Activated CD4-positive, alpha-beta T cell treated with anti-CD3 and anti-CD28 coated beads for 1 hour (primary cell): ENCODE measurements at places on chromosomes 12 and 14.

- no peak for DNase-seq
These were observed 313.2 kb upstream of the DIO3 start for GRCh38 chr14:101247842-101248725.

DNA sequence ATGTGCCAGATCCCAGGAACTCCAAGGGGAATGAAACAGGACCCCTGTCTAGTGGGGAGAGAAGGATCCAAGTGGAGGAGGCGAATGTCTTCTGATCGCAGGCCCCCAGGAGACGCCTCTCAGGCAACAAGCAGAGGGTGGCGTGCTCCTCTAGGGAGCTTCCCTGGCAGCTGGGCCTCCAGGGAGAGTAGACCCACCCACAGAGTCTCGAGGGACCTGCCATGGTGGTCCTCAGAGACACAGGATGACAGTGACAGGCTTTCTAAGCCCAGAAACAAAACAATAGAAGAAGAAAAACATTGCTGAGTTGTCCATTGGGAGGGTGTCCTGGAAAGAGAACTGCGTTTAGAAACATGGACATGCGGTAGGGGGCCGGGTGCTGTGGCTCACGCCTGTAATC lies 140.6 kb upstream of the MAP1LC3B2 start:
- DNase-seq = no peak

DNA sequence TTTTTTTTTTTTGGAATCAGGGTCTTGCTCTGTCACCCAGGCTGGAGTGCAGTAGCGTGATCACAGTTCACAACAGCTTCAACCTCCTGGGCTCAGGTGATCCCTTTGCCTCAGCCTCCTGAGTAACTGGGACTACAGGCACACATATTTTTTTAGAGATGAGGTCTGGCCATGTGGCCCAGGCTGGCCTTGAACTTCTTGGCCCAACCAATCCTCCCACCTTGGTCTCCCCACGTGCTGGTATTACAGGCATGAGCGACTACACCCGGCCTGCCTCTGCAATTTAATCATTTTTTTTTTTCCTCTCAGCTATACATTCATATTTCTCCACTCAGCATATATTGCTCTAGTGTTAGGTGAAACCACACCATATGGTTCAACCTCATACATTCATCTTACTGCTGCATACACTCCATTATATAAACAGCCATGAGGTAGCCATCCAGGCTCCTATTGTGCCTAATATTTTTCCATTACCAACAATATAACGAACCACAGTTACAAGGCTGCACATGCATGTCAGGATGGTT lies 7.1 kb downstream of the STX2 start:
- no peak for DNase-seq

DNA sequence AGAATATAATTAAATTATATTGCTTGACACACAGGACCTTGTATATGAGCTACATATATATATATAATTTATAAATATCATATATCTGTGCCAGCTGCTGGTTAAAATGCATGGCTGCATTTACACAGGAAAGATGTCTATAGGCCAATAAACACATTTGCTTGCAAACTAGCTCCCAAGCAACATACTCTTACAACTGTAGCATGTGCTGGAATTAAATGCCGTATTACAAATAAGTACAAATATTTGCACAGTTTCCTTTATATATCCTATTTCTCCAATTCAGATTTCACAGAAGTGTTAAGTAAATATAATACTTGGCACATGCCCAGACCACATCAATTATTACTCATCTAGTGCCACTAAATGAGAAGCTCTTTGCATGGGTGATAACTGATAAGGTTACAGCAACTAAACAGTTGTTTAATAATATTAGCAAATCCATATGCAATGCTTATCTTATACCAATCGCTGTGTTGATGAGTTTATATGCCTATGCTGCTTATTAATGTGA lies 66.7 kb upstream of the E2F7 start:
- no peak for DNase-seq

- peak; percentile 11 for DNase-seq
These were observed 62.3 kb downstream of the PTPN21 start for GRCh38 chr14:88492272-88493089.
